Activated CD4-positive, alpha-beta T cell treated with anti-CD3 and anti-CD28 coated beads for 48 hours (primary cell): ENCODE measurements at places on chromosomes 5 and 9.

DNA sequence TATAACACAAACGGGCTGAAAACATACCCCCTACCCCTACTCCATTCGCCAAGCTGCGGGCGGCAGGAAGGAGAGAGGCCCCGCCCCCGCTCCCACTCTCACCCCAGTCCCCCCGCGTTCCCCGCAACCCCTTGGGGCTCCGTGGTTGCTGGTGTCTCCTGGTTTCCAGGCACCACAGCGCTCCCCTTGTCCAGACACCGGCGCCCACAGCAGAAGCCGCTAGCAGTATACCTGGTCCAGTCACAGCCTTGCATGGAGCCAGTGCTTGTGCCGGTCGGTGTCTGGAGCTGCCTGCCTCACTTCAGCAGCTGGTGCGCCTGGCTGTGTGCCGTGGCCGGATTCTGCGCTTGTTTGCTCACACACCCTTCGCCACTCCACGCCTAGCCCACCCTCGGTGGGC is 240.5 kb upstream of the DAB2 start:
- no peak for DNase-seq

- DNase-seq: no peak
These were observed 30.3 kb downstream of the GOLPH3 start for GRCh38 chr5:32143617-32144377.

GRCh38 chr9:79799691-79800335 is 228.0 kb downstream of the TLE4 start:
- DNase-seq: no peak

- DNase-seq: no peak
These were observed 160.9 kb downstream of the GIN1 start for GRCh38 chr5:102959055-102959454.

DNA sequence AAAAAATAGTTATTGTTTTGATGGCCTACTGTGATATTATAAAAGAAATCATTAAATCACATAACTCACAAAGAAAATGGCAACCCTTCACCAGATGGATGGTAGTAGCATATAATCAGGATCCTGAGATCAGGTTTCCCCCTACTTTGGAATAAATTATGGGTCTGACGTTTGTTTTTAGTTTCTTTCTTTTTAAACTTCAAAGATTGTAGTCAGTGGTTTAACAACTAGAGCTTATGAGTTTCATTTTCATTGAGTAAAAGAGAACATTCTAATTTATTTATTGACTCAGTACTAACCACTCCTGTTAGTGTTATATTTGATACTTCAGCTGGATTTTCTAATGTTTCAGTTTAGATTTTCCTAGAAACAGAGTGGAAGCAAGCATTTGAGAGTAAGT is 218.0 kb upstream of the PCSK5 start:
- DNase-seq: no peak

DNA sequence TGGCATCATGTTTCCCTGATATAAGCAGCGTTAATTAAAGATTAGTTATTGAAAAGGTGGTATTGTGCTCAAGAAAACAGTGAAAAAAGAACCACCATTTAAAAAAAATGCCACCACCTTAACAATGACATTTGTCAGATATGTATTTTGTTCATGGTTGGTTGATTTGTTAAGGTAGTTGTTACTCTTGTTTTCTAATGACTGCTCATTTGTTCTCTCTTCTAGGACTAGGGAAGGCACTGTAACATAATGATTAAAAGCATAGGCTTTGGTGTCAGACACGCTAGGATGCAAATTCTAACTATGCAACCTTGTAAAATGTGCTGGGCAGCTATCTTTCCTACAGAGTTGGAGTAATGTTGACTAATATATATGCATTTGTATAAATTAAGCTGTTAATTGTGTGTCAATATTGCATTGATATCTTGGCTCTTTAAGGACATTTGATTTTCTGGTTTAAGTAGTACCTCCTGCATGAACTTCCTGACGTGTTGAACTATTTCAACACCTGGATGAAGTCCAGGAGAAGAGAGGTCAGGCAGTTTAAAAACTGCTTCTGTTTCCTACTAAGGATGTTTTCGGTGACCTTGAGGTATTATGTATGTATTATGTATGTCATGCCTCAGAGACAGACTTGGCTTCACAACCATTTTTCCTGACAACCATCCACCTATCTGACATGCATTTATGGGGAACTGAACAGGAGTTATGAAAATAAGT is 77.8 kb downstream of the MUSK start:
- no peak for DNase-seq

DNA sequence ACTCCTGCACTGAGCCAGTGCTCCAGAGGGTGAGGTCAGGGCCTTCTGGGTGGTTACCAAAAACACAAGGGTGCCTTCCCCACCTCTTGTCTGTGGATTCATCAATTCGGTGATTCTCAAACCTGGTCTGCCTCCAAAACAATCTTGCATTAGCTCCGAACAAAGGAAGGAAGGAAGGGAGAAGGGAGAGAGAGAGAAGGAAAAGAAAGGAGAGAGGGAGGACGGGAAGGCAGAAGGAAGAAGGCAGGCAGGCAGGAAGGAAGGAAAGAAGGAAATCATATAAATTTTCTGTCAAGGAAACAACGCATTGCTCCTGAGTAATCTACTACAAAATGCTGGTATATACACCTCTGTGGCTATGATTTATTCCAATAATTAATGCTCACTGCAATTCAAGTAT is 39.3 kb downstream of the MYO10 start:
- DNase-seq: no peak

GRCh38 chr9:115038178-115038577 is 79.8 kb downstream of the TNC start:
- DNase-seq: no peak

- DNase-seq: no peak
These were observed 529.2 kb downstream of the ANXA1 start for GRCh38 chr9:73680831-73681230.

DNA sequence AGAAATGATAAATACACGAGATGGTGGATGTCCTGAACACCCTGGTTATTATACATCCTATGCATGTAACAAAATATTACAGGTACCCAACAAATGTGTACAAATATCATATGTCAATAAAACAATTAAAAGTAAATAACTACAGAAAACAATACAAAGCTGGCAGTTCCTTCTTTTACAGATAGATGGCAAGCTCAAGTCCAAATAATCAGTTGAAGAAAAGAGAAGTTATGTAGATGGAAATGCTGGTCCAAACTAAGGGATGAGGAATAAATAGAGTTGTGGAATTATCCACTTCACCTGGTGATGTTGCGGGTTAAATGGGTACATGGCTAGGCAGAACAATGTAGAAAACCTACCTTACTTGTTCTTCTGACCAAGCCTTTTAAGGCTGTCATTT is 79.4 kb downstream of the PALM2AKAP2 start:
- no peak for DNase-seq

GRCh38 chr9:89339807-89340206 is 21.5 kb downstream of the SECISBP2 start:
- DNase-seq: no peak

GRCh38 chr9:128068386-128069205 is 564 bp downstream of the SLC25A25 start:
- DNase-seq: peak; percentile 54

GRCh38 chr5:56200971-56201666 is 32.0 kb downstream of the ANKRD55 start:
- peak; percentile 73 for DNase-seq

DNA sequence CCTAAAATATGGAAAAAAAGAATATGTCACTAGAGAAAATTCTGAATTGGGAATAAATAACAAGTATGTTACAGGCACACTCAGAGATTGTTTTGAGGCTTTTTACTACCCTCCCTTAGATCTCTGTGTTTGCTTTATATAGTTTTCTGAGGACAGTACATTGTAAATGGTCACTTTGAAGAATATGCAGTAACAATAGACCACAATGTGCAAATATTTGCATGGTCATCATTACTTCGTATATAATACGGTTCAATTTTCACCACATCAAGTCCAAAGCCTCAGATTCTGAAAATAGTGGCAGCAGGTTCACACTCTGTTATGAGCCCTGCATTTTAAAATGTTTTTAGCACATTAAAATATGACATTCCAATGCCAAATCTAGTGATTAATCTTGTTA is 238.6 kb downstream of the ADAMTS6 start:
- DNase-seq: no peak

DNA sequence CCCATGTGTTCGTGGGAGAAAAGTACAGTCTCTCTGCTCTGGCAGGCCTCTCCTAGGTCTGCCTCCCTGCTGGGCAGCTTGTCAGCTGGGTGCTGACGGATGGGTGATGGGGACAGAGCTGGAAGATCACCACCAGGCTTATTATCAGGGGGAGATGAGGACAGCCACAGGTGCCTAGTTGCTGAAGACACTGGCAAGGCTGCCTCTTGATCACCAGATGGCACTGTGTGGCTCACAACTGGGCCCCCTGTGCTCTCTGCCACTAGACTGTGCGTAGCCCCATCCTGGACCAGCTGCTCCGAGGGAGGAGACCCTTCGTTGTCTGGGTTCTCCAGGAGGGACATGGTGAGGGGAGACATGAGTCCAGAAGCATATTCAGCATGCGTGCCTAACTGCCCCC is 73.0 kb downstream of the KIF24 start:
- DNase-seq: no peak

GRCh38 chr5:9386945-9387344 is 158.9 kb downstream of the SEMA5A start:
- DNase-seq: no peak

- no peak for DNase-seq
These were observed 490.9 kb downstream of the NFIB start for GRCh38 chr9:13823026-13823425.

- peak; percentile 56 for DNase-seq
These were observed 52.6 kb upstream of the ARAP3 start for GRCh38 chr5:141734501-141735229.

GRCh38 chr5:169417676-169418075 is 116.7 kb upstream of the SLIT3 start:
- no peak for DNase-seq

DNA sequence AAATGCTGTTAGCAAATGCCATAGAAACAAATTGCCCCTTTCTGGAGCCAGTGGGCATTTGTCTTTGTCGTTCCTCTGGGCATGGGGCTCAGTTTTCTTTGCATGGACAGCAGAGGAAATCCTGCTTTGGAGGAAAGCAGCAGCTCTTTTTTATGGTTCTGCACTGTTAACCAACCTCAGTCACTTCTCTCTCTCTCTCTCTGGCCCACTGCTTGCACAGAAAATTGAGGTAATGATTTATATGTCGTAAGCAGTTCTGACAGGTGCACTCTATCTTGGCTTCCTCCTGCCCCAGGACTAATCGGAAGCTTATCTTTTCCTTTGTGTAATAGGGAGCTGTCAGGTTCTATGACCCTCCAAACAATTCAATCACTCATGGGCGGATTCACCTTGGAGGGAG is 159.6 kb upstream of the GPR151 start:
- no peak for DNase-seq

DNA sequence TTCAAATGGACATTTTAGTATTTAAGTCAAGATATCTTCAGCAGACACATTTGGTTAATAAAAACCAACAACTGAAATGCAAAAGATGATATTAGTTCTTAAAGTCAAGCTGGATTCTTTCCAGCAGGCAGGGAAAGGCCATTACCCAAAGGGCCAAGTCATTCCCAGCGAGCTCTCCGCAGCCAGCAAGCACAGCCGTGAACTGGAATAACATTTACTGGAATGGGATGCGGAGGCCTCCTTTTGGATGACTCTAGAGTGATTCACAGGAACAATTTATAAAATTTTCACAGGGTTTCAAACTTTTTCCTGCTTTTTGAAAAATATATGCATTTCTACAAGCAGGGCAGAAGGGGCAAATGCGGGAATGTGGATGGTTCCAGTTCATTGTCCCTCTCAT is 76.6 kb upstream of the DAB2 start:
- no peak for DNase-seq

- peak; percentile 8 for DNase-seq
These were observed 1.0 kb upstream of the MCC start for GRCh38 chr5:113489299-113489698.

- DNase-seq: no peak
These were observed 14.7 kb upstream of the LCP2 start for GRCh38 chr5:170312301-170312595.

DNA sequence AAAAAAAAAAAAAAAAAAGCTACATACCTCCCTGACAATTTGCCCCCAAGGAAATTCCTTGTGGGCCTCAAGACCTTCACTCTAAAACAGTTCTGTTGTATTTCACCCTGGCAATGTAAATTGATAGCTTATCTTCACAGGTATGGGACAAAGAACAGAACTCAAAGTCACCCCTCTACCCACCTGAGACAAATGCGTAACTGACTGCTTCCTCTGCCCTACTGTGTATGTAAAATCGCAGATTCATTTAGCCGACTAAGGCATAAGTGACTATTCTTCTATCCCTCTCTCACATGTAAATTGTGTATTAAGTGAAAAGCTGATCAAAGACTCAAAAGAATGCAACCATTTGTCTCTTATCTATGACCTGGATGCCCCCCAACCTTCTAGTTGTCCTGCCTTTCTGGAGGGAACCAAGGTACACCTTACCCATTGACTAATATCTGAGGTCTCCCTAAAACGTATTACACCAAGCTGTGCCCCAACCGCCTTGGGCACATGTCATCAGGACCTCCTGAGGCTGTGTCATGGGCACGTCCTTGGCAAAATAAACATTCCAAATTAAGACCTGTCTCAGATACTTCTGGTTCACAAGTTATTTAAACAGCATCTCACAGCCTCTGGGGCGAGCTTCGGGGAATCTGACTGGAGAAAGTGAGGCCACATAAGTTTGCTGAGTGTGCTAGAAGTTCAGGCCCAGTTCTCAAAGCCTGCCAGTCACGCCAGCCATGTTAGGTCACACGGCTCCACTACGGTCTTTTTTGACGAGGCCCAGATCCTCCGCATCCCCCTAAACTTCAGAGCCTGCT is 954 bp downstream of the TBCA start:
- no peak for DNase-seq
